ENCODE measurements at places on chromosomes 16 and 17. TPM values are rescaled to one million over a fixed set of nuclear protein-coding genes. Genes with fewer than 3 reads are reported as not detected.

- DNase-seq, result no peak
These were observed 618 bp downstream of the AANAT start for GRCh38 chr17:76467809-76468633.

GRCh38 chr16:87560428-87561199 lies 41.7 kb upstream of the JPH3 start:
- no peak for DNase-seq

DNA sequence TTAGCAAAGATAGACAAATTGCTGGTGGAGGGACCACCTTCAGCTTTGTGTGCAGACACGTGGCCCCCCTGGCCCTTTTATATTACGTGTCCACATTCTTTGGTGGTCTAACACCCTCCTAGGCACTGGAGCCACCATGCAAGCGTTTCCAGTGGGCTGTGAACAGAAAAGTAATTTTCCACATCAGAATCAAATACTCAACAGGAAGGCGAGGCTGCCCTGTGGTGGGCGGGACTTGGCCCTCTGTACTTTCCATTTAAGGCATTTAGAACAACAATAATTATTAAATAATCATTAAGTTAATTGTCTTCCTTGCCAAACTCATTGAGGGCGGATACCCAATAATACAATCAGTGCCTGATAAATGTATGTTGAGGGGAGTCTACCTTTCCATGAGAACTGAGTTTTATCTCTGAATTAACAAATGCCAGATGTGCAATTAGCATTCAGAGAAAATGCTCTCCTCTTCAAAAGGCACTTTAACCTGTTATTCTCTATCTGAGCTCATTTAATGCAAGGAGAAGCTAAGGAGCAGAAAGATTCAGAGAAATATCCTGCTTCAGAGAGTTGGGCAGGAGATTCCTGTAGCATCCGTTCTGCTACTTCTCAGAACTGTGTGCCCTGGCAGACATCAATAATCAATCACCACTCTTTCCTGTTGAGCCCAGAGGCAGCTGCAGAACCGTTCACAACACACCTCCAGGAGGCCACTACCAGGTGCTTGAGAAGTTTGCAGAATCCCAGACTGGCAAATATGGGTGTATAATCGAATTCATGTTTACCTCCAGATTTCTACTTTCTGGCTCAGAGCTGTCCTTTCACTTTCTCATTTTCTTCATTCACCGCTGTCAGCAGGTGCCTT lies 109.4 kb downstream of the CMIP start:
- no peak for DNase-seq

DNA sequence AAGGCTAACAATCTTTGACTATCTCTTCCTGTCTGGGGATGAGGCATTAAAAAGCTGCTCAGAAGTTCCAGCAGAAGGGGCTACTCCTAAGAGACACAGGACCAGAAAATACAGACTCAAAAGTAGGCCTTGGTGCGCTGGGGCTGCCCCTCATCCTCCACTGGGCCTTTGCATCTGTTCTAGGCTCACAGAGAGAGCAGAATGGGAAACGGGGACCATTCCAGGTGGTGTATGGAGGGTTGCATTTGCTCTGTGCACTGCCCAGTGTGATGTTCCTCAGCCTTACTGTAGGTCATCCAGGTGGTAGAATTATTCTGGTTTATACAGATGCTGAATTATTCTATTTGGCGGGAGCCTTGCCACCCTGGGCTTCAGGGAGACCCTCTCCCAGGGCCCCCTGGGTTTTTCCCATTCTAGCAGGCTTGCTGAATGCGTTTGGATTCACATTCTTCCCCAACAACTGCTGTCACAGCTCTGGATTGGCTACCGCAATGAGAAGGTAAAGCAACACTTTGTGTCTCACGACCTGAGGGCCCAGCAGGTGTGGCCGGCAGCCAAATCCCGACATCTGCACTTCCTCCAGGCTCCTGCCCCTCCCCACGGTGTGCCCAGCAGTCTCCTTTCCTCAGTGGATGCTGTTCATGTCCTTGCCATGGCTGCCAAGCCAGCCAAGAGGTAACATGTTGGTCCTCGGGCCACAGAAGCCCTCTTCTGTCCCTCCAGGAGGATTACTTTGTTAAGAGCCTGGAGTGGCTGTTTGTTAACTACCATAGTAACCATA lies 25.0 kb upstream of the ZNHIT3 start:
- no peak for DNase-seq

DNA sequence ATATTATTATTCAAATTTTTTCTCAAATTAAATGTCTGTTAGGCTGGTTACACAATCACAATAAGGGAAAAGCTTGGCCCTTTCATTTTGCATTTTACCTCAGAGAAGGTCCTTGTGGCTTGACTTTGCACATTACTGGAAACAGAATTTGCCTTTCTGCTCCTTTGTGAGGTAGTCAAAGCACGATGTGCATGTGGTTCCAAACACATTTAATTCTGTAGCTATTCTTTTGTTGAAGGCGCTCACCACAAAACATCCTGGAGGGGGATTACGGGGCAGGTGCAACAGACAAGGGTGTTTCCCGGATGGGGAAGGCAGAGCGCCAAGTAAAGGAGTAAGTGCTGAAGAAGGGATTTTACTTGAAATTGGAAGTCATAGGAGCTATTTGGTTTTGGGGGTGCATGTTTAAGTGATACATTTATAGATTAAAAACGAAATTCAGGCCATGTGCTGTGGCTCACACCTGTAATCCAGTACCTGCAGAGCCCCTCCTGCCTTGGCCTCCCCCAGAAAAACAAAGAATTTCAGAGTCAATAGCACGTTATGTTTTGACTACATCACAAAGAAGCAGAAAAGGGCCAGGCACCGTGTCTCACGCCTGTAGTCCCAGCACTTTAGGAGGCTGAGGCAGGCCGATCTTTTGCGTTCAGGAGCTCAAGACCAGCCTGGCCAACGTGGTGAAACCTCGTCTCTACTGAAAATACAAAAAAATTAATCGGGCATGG lies 31.2 kb upstream of the TENT4B start:
- peak; percentile 63 for DNase-seq

DNA sequence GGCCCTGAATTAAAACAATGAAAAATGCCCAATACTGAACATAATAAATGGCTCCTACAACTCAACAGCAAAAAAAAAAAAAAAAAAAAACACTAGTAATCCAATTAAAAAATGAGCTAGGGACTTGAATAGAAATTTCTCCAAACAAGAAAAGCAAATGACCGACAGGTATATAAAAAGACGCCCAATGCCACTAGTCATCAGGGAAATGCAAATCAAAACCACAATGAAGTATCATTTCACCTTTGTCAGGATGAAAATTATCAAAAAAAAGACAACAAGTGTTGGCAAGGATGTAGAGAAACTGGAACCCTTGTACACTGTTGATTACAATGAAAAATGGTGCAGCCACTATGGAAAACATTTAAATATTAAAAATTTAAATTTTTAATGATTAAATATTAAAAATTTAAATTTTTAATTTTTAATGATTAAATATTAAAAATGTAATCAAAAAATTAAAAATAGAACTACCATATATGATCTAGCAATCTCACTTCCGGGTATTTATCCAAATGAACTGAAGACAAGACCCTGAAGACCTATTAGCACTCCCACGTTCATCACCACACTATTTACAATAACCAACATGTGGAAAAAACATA lies 28.1 kb downstream of the BBS2 start:
- no peak for DNase-seq

Gene KRT20
- not detected for total RNA-seq

Gene RPGRIP1L
- total RNA-seq, result 10.9 TPM

Data from activated T-helper 1 cell treated with anti-CD3 and anti-CD28 coated beads, Interleukin-12 subunit alpha, Interleukin-12 subunit beta, Interleukin-2, Interleukin-4 antibody, amounts not matched to agents 30 ng/mL and 10 ng/mL and 1 ng/mL, durations not matched to agents 14 hours and 24 hours and 36 hours (primary cell).